ENCODE measurements at places on chromosomes 1 and 21.

- no peak for DNase-seq
Observed at GRCh38 chr1:87702455-87702854, 373.8 kb downstream of the LMO4 start.

- no peak for DNase-seq
Observed at GRCh38 chr1:161013131-161013487, 7.8 kb downstream of the F11R start.

DNA sequence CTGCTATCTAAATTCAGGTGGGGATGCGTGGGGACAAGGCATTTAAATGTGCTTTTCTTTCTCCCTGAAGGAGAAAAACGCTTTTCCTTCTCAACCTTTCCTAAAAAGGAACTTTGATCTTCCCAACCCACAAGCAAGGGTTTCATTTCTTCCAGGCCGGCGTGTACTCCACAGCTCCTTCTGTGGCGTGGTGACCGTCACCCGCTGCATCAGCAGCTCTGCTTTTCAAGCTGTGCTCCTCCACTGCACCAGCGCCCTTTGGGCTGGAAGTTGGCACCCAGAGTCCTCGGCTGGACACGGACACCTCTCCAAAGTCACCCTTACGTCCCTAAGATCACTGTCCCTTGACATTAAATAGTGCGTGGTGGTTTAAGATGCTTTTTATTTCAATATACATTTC lies 54.3 kb downstream of the PEX14 start:
- DNase-seq: no peak

GRCh38 chr1:151762941-151763921 lies at the start of gene MRPL9:
MRPL9 (minus strand) TSS chr1:151763496; CDS start chr1:151763479, 17 bp downstream.
- peak; percentile 90 for DNase-seq

- DNase-seq: no peak
Observed at GRCh38 chr21:34200288-34200905, 127.0 kb downstream of the MRPS6 start.

- DNase-seq: no peak
Observed at GRCh38 chr1:213014642-213015041, 1.0 kb downstream of the ANGEL2 start.

GRCh38 chr1:42952303-42953001 lies 6.2 kb downstream of the SLC2A1 start:
- no peak for DNase-seq

GRCh38 chr1:61082311-61083012 lies at the start of gene NFIA:
NFIA (plus strand) TSS chr1:61082561.
- DNase-seq: peak; percentile 90

- no peak for DNase-seq
Observed at GRCh38 chr21:31714741-31715365, 17.1 kb downstream of the SCAF4 start.

DNA sequence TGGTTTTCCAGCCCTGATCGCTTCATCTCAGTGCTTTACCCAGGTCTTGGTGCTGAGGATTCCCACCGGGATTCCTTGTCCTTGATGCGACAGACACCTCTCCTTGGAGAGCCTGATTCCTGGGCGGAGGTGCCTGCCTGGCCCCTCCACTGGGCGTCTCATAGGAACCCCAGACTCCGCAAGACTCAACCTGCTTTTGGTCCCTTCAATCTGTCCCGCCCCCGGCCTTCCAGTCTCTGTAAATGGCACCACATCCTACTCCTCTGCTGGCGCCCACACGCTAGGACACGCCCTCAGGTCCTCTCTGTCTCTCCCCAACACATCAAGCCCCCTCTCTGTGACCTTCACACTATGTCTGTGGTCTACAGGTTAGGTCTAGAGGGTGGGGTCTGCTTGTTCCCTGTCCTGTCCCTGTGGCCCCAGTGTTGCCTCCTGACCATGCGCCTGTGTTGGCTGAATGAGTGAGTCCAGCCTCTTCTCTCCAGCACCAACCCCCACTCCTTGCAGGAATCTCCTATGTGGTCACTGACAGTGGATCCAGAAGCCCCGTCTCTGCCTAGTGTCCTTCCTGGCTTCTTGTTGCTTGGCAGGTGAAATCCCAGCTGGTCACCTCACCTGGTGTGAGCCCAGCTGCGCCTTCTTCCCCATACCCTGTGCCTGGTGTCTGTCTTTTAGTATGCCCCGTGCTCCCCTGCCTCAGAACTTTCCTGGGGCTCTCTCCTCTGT lies 119.7 kb upstream of the C1orf174 start:
- DNase-seq: no peak

GRCh38 chr21:34276711-34277425 lies 86.9 kb upstream of the KCNE2 start:
- no peak for DNase-seq

GRCh38 chr21:43364851-43365424 lies 62.0 kb downstream of the SIK1 start:
- no peak for DNase-seq

DNA sequence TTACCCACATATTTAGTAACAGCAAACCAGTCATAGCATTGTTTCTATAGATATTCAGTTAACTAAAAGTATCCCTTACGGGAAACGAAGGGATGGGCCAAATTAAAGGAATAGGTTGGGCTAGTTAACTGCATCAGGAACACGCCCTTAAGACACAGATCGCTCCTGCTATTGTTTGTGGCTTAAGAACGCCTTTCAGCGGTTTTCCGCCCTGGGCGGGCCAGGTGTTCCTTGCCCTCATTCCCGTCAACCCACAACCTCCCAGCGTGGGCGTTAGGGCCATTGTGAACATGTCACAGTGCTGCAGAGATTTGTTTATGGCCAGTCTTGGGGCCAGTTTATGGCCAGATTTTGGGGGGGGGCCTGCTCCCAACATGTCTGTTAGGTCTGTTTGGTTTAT lies 14.7 kb downstream of the TNFRSF18 start:
- DNase-seq: no peak

GRCh38 chr1:168613038-168613451 lies 36.6 kb downstream of the XCL1 start:
- DNase-seq: no peak

DNA sequence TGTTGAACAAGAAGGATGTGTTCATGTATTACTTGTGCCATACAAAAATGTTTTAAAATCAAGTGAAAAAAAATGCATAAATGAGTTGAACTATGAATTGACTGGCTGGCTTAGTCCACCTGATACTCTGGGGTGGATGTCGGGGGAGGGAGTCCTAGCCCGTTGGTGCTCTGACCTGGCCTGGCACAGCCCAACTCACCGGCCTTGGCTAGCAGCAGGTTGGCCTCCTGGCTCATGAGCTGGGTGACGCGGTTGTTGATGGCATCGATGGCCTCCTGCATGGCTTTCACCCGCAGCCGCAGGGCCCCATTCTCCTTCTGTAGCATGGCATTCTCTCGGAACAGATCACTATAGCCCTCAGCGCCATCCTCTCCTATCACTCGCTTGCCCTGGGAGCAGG lies 21.6 kb downstream of the KIF21B start:
- DNase-seq: no peak

- no peak for DNase-seq
Observed at GRCh38 chr1:211529011-211529410, 37.0 kb upstream of the RD3 start.

- no peak for DNase-seq
Observed at GRCh38 chr21:33824156-33824941, 91.3 kb downstream of the ATP5PO start.

GRCh38 chr21:24148461-24148860 lies 1458.8 kb downstream of the MRPL39 start:
- no peak for DNase-seq

DNA sequence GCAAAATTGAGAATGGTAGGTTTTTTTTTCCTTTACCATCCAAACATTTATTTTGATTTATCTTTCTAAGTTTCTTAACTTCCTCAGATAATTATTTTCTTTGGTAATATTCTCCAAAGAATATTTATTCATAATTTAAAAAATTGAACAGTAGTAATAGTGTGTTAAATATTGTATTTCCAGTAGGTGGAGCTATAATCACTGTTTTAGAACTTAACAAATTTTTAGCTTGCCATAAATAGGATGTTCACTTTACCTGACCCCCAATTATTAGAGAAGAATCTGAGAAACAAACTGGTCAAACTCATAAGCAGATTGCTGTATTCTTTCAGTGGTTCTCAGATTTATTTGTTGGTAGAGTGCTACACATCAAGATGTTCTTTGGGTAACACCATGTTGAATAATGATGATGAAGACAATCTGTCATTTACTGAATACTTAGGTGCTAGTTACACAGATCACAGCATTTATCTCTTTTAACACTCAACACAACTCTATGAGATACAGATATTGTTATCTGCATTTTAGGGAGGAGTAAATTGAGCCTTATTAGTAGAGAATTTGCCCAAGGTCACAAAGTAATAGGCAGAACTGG lies 82.4 kb upstream of the GPR88 start:
- DNase-seq: no peak

GRCh38 chr1:20353836-20354235 lies 63.2 kb downstream of the VWA5B1 start:
- DNase-seq: no peak

DNA sequence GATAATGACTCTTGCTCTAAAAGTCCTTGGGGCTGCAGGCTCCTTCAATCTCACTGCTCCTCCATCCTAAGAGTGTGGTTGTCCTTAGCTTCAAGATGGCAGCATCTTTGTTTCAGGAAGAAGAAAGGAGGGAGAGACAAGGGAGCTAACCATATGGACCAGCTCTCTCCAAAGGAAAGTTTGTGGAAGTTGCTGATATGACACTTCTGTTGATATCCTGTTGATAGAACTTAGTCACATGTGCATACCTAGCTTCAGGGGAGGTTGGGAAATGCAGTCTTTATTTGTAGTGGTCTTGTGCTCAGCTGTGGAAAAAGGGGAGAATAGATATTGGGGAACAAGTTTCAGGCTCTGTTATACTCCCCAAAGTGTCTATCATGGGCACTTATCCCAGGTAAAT lies 186.9 kb downstream of the GIPC2 start:
- no peak for DNase-seq

GRCh38 chr1:221415651-221416050 lies 326.2 kb downstream of the DUSP10 start:
- no peak for DNase-seq
